ENCODE measurements at places on chromosomes 16 and 17.

GRCh38 chr17:55054429-55054828 lies 85.9 kb downstream of the STXBP4 start:
- no peak for DNase-seq

GRCh38 chr17:44130693-44131349 lies 7.4 kb upstream of the HDAC5 start:
- DNase-seq, result no peak

DNA sequence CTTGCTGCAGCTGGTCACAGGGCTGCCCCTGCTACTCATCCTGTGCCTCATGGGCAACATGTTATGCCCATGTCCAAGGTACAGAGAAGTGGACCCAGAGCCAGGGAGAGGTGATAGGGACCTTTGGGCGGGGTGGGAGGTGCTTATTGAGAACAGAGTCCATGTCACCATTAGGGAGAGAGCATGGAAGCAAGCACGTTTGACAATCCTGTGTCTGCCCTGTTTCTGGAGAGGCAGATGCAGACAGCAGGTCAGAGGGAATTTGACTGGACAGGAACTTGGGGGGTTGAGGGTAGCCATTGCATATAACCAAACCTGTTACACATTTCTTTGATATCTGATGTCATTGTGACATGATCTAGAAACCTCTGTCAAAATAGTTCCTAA lies 14.3 kb upstream of the ARL4D start:
- DNase-seq, result no peak

DNA sequence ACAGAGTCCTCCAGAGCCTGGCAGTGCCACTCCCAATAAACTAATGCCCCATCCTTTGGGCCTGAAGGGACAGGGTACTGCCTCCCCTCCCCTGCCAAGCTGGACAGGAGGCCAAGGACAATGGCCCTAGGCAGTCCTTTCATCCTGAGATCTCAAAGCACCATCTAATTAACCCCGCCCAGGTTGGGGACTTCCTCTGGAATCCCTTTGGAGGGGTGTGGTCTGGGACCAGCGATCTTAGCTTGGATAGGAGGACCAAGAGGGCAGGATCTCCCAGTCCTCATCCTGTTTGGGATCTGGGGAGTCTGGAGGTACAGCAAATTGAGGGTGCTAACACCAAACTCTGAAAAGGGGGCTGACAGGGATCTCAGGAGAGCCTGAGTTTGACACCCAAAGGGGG lies 18.2 kb upstream of the SP6 start:
- no peak for DNase-seq

GRCh38 chr16:25260416-25260815 lies 2.8 kb upstream of the ZKSCAN2 start:
- DNase-seq, result no peak

DNA sequence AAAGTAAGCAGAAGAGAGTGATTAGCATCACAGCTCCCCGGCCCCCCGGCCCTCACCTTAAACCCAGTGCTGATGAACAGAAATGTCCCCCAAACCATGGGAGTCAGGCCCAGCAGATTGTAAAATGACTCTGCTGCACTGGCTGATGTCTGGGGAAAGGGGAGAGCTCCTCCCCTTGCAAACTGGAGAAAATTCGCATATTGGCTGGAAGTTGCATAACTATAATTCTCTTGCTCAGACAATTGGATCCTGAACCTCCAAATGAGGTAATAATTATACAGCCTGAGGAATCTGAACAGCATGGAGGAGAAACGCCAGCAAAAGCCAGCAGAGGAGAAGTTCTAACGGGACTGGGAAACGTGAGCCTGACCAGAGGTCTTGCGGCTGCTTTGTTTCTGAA lies 109.7 kb downstream of the C16orf95 start:
- no peak for DNase-seq

GRCh38 chr16:83116274-83116892 lies 489.6 kb downstream of the CDH13 start:
- DNase-seq, result no peak

GRCh38 chr17:924711-925475 lies 54.7 kb downstream of the NXN start:
- DNase-seq, result no peak

- peak; percentile 66 for DNase-seq
These were observed 56.3 kb upstream of the IL34 start for GRCh38 chr16:70589998-70590471.

GRCh38 chr16:10136916-10137315 lies 45.3 kb downstream of the GRIN2A start:
- no peak for DNase-seq

DNA sequence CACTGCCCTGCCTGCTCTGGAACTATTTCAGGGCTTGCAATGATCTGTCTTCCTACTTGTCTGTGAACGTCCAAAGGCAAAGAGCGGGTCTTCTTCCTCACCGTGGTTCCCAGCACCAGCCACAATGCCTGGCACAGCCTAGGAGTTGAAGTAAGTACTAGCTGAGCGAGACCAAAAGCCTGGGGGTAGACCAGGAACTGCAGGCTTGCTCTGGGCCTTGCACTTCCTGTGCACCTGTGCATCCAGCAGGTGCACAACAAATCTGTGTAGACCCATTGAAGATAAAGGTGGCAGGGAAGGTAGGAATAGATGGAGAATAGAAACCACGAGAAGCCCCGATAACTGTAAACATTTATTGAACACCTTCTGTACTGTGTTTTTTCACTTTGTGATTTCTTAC lies 4.6 kb downstream of the FAM171A2 start:
- no peak for DNase-seq

DNA sequence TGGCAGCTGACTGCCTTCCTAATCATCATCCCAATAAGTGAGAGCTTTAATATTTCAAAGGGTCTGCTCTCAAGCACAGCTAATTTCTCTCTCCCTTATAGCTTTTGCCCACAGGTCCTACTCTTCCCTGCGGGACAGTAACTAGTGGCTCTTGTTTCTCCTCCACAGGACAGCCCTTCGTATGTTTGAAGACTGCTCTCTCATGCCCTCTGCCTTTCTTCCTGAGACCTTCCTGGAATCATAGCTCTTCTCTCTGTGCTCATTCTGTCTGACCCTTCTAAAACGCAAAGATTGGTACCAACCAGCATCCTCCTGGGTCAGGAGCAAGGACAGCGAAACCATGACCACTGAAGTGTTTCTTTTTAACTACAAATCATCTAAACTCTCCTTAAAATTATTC lies 168.9 kb downstream of the GRIN2A start:
- no peak for DNase-seq

DNA sequence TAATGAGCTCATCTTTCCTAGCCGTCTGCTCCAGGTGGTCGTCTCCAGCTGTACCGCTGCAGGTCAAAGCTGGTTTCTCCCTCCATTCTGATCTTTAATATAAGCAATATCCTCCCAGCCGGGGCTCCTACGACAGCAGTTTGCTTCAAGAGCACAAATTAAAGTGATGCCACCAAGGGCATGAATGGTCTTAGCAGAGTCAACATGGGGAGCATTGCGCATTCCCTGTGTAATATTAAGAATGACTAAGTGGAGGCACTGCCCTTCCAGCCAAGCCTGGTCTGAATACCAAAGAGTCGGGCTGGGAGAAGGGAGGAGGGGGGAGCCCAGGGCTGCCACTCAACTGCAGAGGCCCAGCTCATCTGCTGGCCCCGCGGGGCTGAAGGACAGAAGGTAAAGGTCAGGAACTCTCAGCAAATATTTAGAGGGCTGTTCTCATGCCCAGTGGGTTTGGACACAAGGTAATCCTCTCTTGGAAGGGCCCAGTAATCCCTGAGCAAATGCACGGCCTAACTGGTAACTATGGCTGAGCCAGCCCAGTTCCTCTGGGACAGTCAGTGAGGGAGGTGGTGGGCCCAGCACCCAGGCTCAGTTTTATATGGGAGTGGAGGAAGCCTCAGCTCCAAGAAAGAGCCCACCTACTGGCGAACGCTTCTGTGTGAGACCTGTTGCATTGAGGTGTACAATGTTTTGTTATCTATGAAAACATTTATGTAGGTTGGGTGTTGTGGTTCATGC lies 121.2 kb downstream of the IRX3 start:
- DNase-seq, result no peak
